Eye (tissue), 1 donor: ENCODE measurements at places on chromosomes 4 and X.

DNA sequence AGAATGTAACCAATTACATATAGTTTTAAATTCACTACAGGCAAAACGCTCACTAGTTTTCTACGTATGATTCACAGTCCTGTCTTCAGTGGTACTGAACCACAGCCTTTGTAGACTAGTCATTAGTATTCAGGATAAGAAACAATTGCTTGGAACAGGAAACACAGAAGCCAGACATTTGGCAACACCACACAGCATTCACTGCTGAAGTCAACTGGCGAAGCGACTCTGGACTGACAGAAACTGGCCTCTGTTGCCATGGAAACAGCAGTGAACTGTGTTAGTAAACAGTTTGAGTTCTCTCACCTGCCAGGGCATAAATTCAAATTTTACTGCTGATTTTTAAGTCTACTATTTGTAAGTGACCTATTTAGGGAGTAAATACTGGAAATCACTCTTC is 57.6 kb downstream of the MAPK10 start:
- DNase-seq = peak; percentile 82

DNA sequence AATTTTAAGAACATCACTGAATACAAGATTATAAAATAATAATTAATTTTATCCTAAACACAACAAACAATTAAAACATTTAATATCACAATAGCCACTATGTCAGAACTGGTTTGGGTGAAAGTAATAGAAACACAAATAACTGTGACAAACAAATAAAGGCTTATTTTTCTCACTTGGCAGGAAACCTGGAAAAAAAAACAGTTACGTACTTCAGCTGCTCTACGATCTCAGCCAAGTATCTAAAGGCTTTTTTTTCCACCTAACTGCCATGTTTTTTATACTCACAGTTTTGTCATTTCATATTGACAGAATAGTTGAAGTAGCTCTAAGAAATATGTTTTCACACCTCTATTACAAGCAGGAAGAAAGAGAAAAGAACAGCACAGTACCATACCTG is 284.8 kb upstream of the INTU start:
- DNase-seq = no peak

DNA sequence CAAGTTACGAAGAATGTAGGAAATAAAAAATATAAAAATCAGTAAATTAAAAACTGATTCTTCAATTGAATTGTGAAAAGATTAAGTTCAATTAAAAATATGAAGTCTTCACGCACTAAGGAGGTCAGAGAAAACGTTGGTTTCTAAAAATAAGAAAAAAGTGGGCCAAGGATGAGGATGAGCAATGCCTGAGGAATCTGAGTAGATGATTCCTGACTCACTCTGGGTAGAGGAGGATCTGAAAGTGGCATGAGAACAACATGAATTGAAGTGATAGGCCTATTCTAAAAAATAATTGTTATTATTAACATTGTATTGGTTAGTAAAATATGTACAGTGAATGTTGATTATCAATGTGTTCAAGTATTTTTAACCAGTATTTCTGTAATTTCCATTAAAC is 444.2 kb downstream of the GRIA2 start:
- no peak for DNase-seq

DNA sequence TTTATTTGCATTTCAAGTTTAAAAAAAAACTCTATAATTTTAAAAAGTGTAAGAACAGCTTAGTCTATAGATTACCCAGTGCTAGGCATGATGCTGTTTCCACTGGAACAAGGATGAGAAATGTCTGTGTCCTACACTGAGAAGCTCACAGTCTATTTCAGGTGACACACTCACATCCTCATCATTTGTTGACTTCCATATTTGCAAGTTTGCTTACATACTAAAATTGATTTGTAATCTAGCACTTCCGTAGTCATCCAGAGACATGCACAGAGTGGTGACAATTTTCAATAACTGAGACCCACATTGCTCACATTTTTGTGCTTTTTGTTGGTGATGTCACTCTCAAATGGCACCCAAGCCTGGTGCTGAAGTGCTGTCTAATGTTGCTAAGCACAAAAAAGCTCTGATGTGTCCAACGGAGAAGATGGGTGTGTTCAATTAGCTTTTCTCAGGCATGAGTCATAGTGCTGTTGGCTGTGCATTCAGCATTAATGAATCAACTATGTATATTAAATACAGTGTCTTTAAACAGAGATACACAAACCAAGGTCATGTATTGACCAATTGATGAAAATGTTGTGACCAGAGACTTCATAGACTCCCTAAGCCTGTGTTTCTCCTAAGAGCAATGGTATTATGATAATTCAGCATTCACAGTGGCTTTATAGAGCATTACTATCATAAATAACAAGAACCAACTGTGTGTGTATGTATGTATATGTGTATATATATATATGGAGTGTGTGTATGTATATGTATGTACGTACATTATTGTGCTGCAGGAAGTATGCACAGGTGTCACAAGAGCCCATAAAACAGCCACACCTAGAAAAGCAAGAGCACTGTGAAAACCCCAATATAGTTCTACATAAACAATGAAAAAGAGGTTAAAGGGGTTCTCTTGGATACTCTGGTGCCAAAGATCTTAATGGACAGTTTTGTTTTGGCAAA is 31.2 kb upstream of the VCX3B start:
- DNase-seq = no peak

DNA sequence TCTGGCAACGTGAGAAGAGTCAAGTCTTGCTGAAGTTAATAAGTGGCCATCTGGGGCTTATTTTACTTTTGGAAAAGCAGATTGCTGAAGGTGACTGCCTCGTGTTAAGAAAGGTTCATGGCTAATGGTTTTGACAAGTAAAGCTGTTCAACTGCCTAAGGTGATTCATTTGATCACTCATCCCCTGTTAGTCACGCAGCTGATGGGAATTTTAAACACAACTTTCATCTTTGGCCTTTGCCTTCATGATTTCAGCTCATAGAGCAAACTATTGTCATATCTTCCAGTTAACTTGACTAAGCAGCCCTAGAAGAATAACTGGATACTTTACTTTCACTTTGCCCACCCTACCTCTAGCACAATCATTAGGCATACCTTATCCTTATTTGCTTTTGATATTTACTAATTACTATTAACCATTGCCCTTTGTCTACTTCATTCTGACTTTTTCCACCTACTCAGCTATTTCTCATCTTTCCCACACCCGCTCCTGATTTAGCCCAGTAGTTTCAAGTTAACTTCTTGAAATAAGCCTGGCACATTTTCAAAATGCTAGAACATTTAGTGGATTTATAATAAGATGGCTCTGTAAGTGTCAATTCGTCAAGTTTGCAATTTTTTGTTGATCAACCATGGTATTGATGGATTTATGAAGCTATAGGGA is 170.6 kb upstream of the S100G start:
- peak; percentile 15 for DNase-seq

GRCh38 chrX:40471965-40472648 is 108.7 kb upstream of the ATP6AP2 start:
- DNase-seq = peak; percentile 82

DNA sequence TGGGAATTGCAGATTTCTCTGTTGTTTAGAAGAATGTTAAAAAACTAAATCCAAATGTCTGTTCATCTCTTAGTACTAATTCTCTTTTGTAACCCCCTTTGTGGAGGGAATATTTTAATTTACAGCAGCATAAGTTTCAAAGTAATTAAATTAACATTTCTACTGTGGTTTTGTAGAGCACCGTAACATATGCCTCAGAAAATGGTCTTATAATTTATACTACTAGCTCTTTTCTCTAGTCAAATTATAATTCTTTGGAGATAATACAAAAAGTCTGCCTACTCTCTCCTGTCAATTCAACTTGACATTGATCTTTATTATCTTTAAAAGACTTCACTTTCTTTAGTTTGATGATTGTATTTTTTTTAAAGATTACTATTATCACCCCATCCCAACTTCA is 759.0 kb downstream of the ADGRL3 start:
- DNase-seq = no peak

- peak; percentile 45 for DNase-seq
Observed at GRCh38 chr4:85842540-85842939, 367.6 kb downstream of the ARHGAP24 start.

- DNase-seq = no peak
Observed at GRCh38 chr4:112053825-112054350, 91.4 kb upstream of the FAM241A start.

- DNase-seq = no peak
Observed at GRCh38 chr4:108950158-108950915, 187.5 kb upstream of the ETNPPL start.

- DNase-seq = no peak
Observed at GRCh38 chrX:39169976-39170375, 368.7 kb downstream of the MID1IP1 start.

GRCh38 chrX:6313356-6313755 is 84.7 kb upstream of the NLGN4X start:
- DNase-seq = no peak

DNA sequence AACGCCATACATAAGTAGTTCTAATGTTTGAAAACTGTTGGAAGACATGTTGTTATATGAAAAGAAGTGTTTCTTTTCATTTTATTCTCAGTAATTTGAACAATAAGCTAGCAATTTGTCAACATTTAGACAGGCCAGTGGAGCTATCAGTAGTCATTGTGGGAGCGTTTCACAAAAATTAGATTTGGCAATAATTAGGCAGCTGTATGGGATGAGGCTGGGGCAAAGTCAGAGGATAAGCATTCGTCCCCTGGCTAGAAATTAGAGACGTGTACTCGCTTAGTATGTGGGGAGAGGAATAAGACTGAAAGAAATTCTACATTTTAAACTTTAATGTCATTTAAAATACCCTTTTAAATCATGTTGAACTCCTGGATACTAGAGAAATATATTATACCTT is 70.6 kb downstream of the TMEM144 start:
- DNase-seq = no peak

GRCh38 chr4:42683393-42683792 is 26.5 kb upstream of the ATP8A1 start:
- DNase-seq = no peak
